ENCODE measurements at places on chromosomes 6 and 20.
A peak's percentile ranks its signal among the peaks of the same experiment; 100 is the strongest.

DNA sequence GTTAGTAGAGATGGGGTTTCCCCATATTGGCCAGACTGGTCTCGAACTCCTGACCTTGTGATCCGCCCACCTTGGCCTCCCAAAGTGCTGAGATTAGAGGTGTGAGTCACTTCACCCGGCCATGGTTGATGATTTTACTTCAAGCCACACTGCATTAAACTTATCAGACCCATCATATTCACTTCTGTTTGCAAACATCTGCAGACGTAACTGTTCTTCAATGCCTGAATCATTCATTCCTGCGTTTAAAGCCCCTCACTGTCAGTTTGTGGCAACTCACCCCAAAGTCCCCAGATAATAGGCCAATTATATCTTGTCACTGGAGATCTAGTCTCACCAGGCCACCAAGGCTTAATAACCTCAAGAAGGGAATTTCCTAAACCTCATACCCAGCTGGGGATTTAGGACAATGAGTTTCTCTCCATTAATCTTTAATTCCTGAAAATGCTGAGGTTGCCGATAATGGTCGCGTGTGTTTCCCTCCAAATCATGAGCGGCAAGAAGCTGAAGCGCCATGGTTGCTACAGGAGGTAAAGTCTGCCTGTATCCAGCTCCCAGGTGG lies 229.6 kb downstream of the LY86 start:
- DNase-seq = no peak

DNA sequence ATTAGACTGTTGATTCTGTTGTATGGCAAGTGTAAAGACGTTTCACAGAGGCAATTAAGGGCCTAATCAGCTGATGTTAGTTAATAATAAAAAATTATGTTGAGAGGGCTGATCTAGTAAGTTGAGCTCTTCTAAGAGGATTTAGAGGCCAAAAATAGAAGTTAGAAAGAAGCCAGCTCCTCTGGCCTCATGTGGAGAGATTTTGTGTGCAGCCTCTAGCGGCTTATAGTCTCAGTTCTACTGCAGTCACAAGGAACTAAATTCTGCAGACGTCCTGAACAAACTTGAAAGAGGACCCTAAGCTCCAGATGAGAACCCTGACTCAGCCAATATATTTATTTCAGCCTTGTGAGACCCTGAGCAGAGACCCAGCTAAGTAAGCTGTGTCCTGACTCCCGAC lies 498.6 kb downstream of the BTBD3 start:
- no peak for DNase-seq

GRCh38 chr6:106790935-106791334 lies 161.6 kb downstream of the QRSL1 start:
- DNase-seq = no peak

DNA sequence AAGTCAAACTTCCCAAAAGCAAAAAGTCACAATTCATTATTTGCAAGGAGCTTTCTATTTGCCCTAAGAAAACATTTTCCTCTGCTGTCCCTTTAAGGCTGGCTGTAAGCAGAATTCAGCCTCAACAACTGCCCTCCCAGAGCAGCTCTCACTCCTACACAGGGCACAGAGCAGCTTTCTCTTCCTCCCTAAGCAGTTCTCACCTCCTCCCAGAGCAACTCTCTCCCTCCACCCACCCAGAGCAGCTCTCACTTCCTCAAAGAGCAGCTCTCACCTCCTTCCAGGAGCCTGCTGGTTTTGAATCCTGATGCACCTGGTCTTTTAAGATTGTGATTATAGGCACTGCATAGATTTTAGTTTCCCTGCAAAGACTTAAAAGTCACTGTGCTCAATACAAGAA lies 120.6 kb upstream of the TMEM181 start:
- no peak for DNase-seq

GRCh38 chr6:73514746-73515110 lies 6.1 kb downstream of the EEF1A1 start:
- DNase-seq = no peak

- DNase-seq = no peak
Measured at GRCh38 chr6:57298741-57299140, 18.7 kb upstream of the PRIM2 start.

DNA sequence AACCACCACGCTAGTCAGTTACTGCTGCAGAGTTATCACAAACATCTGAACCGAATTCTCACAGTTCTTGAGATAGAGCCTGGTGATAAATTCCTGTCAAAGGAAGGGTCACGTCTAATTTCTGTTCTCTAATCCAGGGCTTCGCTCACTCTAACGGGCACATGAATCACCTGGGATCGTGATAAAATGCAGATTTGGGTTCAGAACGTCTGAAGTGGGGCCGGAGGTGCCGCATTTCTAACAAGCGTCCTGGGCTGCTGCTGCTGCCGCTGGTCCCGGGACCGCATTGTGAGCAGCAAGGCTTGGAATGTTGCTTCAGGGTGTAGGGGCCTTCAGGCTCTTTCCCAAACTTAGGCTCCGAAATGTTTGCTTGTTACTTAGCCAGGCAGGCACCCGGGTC lies 264.1 kb downstream of the CDC5L start:
- no peak for DNase-seq

GRCh38 chr20:35369804-35370203 lies 42.0 kb downstream of the UQCC1 start:
- DNase-seq = peak; percentile 88

GRCh38 chr6:72950114-72950860 lies 275.0 kb downstream of the KHDC1L start:
- peak; percentile 97 for DNase-seq

DNA sequence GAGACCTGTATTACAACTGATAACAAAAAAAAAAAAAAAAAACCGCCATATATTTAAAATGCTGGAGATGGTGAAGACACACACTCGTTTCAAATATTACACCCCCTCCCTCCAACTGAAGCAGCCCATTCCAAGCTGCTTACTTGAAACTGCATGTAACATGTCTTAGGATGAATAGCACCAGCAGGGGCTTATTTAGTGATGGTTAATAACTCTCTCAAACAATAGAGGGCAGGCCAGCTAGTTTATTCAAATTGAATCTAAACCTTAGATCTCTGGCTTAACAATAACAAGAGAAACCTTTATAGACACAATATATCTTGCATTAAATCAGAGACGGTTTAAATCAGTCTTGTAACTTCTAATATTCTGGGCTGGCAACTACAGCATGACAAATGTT lies 9.3 kb upstream of the JPH2 start:
- no peak for DNase-seq

- DNase-seq = no peak
Measured at GRCh38 chr20:36481380-36482043, 59.8 kb upstream of the MYL9 start.

DNA sequence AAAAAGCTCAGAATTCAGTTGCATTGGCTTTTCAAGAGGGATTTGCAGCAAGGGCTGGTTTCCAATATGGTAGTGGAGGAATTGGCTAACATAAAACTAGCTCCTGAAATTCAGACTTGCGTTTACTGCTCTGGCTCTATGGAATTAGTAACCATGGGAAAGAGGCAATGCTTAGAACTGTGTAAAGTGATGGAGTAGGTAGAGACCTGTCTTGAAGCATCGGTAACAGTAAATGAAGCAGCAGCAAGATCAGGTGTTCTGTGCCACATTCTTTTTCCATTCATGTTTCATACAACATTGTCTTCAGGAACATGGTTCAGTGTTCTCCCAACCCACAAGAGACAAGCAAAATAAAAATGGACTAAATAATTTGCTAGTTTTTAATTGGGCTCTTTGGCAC lies 6.5 kb downstream of the IRF4 start:
- no peak for DNase-seq

DNA sequence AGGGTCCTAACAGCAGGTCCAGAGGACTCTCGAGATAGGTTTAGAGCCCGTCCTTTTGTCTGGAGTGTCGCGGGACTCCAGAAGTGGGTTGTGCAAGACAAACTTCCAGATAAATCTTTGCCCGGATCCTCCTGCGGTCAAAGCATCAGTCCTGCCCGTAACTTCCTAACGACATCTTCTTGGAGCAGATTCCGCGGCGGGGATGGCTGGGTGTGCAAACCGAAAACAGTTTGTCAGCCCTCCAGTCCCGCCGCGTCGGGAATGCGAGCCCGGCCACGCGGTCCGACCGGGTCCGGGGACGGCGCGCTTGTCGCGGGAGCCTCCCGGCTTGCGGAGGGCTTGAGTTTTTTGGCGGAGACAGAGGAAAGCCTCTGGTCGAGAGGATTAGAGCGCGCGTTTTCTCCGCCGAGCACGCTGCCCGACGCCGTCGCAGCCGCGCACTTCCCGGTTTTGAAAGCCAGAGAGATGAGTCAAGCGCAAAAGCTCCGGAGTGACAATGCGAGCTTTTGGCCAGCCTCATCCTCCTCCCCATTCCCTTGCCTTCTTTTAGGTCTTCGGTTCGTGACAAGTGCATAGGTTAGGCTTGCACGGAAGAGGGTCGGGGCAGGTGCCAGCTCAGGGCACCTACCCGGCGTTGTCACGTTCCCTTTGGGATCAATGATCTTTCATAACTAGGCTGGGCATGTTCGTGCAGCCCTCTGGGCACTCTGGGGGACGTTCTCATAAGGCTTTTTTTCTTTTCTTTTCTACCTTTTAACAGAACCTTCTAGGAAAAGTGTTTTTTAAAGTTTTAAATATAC lies 91.3 kb upstream of the PRDM1 start:
- DNase-seq = peak; percentile 56

DNA sequence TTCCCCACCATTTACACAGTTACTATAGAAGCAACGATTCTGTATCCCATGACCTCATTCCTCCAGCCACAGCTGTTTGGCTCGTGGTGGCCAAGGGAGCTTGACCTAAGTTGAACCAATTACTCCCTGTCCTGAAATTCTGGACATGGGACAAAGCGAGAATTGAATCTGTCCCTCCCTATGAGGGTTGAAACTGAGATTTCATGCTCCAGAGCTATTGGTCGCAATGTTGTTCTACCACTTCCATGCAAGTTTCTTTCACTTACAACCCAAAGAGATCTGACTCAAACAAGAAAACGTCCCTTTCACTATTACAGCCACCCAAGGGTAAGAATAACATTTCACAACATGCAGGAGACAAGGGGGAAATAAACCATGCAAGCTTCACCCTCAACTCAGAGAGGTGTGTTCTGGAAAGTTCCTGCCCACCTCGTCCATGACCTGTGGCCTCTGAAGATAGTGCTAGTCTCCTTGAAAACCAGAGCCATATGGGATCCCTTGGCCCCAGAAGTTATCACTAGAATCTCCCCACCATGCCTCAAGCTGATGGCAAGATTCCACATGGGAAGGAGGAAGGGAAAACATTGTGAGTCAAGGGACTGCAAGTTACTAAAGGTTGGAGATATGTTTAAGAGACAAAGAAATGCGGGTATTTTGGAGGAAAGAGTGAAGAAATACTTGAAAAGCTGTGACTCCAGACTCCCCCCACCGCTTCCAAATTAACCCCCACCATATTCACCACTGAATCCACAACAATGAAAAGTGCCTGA lies 74.5 kb upstream of the SRSF6 start:
- no peak for DNase-seq

- DNase-seq = no peak
Measured at GRCh38 chr6:51472745-51473487, 614.5 kb downstream of the PKHD1 start.

GRCh38 chr20:40980106-40980827 lies 48.4 kb upstream of the TOP1 start:
- no peak for DNase-seq

DNA sequence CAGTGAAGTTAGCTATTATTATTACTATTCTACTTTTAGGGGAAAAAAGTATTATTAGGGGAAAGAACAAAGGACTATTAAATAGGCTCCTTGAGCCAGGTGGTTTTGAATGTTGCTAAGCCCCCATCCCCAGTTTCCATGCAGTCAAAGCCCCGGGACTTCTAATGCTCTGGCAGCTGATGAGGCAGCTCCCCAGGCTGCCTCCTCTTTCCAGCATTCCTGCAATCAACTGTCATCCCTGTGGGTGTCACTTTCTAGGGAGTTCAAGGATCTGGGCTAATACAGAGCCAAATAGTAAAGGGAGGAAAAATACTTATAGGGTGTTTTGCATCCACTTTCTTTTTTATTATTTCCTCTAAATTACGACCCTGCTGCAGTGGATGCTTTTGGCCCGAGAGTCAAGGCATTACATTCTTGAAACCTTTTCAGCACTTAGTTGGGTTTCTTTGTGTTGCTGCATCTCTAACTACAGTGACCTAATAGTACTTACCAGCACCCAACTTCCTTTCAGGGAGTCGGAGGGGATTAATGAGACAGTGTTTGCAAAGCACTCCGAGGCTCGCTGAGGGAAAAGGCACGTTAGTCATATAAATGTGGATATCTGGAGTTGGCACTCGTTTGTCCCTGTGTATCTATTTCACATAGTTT lies 303.9 kb upstream of the MAP3K7 start:
- no peak for DNase-seq

Data from iris pigment epithelial cell (primary cell).